Left renal cortex interstitium (tissue), 4 donors: ENCODE measurements at places on chromosomes 7 and 10. TPM values are rescaled to one million over a fixed set of nuclear protein-coding genes. Genes with fewer than 3 reads are reported as not detected.

CCL24 gene
- polyA plus RNA-seq = not detected

- no peak for DNase-seq
Measured at GRCh38 chr10:15300697-15301096, 70.4 kb downstream of the FAM171A1 start.

- no peak for DNase-seq
Measured at GRCh38 chr10:70937661-70938060, 49.3 kb upstream of the PCBD1 start.

HPSE2 gene
- polyA plus RNA-seq = 1.6 TPM

DNA sequence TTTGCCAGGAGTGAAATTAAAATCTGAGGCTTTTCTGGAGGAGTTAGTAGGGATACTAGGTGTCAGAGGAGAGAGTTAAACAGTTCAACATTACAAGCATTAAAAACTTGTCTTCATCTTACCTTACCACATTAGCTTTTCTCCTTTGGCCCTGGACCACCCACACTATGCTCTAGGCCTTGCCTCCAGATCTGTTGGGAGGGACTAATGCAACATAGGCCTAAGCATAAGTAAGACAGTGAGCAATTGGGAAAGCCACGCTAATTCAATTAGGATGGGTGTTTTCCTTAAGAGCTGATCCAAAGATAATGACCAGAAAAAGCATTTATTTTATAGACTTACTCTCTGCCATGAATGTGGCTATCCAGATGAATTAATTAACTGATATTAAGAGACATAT lies 158.9 kb downstream of the ELMO1 start:
- no peak for DNase-seq
